Left hindlimb (tissue), 1 donor: ENCODE measurements at places on chromosomes 4 and X.
A peak's percentile ranks its signal among the peaks of the same experiment; 100 is the strongest.

GRCh38 chrX:24796204-24796603 is 102.5 kb downstream of the POLA1 start:
- DNase-seq = no peak

DNA sequence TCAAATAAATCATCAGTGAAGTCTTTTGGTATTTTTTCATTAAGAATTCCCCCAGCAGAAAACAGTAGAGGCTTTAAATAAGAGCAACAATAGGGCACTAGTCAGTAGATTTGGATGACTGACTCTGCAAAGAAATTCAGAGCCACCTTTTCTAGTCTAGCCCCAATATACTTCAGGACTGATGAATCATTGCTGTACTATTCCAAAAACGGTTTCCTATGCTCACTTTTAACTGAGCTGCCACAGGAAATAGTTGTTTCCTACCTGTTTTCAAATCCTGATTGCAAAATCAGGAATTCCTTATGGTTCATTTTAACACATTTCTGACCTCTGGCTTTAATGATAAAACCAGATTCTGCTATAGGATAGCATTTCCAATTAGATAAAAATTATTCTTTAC is 171.6 kb downstream of the NR3C2 start:
- DNase-seq = no peak

GRCh38 chr4:37219990-37220389 is 24.6 kb upstream of the NWD2 start:
- no peak for DNase-seq

GRCh38 chr4:15078682-15079642 is 76.7 kb downstream of the CPEB2 start:
- no peak for DNase-seq

GRCh38 chr4:123363729-123364128 is 32.9 kb upstream of the SPRY1 start:
- DNase-seq = no peak

DNA sequence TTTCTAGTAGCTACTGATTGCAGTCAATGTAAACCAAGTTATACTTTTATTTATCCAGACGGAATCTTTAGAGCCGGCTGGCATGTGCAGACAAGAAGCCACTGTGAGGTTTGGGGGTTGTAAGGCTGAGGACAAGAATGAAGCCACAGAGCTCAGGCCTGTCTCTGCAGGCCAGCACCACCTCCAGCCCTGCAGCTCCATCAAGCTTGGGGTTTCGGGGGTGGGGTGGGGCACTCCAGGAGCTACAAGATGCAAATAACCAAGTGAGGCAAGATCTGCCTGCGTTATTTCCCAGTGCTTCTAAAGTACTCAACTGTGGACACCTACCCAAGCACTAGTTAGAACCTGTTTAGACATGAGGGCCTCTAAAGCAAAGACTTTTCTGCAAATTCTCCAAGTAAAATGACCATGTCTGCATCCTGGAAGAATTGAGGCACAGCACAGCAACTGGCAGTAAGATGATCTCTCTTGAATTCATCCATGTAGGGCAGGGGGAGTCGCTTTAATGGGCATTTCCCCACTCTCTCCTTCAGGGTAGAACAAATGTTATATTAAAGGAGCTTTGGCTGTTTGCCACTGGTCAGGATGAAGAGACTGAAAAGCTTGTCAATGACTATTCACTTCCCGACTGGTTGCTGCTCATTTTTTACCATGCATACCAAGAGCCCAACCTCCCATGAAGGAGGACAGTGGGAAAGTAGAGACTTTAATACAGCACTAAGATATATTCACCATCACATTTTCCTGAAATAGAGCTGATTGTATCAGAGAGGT is 222.5 kb downstream of the MGST2 start:
- no peak for DNase-seq

DNA sequence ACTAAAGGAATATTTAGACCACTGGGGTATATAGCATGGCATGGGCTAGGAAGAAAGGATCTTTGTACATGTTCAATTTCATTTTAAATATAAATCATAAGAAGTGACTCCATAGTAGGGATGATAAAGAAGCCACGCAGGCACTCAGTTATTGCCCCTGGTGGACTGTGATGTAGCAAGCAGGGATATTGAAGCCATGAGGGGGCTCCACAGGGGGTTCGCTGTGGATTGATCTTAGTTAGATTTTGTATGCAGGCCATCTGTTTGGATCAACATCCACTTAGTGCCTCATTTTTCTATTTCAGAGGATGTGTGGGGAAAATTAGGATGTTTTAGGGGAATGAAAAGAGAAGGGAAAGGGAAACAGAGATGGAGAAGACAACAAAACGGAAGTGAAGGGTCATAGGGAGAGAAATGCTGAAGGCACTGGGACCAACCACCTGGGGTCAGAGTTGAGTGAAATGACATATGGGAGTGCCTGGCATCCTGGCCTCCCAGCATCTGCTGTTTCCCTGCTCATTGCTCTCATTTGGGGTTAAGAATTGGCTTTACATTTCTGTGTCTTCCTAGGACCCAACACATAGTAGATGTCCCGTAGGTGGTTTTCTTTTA is 11.2 kb upstream of the FREM3 start:
- DNase-seq = no peak

- DNase-seq = no peak
Observed at GRCh38 chr4:24024157-24024556, 134.3 kb upstream of the PPARGC1A start.

- DNase-seq = no peak
Observed at GRCh38 chr4:153258750-153259149, 54.5 kb downstream of the TRIM2 start.

- no peak for DNase-seq
Observed at GRCh38 chr4:23311983-23312382, 577.9 kb downstream of the PPARGC1A start.

DNA sequence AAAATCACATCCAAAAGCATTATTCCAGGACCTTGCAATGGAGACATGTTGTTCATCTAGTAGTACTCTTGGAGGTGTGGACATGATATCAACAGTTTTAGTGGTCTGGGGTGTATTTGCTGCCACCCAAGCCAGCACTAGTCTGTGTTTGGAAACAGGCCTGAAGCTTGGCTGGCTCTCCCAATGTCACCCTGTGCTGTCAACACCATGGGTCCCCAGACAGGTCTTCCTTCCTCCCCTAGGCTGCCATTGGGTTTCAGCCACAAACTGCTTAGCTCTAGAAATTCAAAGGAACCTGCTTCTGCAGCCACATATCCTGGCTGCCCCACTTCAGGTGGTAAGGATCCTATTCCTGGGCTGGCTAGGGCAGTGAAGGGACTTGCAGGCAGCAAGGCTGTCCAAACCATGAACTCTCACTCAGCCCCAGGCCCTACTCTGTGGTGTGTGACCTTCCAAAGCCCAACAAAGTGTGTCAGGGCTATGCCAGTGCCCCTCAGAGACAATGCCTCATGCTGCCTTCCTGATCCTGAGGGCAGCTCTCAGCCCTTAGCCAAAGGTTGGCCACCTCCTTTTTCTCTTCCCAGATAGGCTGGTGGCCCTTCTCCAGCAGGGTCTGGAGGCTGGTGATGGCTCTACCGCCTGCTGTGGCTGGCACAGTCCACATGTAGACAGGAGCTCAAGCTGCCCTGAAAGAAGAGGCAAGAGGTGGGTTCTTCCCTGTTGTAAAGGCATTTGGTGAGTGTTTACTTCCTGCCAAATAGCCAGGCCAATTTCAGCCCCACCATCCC is 18.3 kb downstream of the AMER1 start:
- no peak for DNase-seq

DNA sequence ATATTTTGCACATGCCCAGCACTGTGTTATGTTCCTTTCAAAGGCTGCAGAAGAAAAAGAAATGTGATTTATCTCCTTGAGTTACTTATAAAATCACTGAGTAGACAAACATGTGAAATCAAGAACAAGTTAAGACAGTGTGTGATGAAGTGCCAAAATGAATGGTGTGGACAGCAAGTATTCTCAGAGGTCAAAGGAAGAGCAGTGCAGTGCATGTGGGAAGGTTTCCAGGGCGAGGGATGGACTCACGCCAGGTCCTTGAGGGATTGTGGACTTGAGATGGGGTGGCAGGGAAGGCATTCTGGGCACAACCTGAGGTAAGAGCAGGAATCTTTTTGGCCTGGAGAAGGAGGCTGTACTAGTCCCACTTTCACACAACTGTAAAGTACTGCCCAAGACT is 115.5 kb downstream of the FNIP2 start:
- DNase-seq = no peak

DNA sequence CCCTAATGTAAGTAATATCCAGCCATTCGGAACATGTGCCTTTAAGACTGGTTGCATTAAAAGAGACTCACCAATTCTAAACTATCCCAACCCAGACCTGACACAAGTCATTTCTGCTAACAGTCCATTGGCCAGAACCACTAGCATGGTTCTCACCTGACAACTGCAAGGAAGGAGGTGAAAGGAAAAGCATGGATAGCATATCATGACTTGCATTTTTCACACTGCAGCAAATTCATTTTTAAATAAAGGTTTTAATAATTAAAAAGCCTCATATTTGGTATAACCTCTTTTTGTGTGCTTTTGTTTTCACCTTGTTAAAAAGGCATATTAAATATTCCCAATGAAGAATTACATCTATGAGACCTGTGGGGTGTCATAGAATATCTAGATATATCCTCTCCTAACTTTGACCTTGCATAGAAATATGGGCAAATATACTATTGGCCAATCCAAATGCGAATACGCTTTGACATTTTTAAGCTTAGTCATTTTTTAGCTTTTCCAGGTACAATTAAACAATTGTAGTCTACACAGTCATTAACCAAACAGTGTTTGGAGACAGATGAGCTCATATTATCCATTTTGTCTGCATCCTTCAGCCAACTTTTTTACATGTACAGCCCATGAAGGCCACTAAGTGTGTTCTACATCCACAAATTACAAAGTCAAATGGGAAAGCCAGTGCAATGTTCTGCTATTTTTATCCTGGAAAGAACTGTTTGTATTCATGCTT is 295.3 kb downstream of the PDGFC start:
- DNase-seq = no peak

DNA sequence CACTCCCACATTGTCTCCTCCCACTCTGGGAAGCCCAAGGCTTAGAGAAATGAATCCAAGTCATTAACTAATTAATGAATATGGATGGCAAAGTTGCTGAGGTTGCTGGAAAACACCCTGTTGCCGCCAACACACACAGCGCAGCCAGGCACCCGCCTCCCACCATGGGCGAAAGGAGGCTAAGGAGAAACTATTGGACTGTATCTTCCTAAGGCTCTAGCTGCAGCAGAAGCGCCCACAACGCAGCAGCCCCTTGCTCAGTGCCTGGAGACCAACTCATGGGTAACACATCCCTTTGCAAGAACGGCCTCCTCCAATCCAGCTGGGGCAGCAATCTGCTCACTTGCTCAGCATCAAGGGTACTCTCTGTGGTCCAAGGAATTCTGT is 34.2 kb downstream of the TSC22D3 start:
- no peak for DNase-seq

DNA sequence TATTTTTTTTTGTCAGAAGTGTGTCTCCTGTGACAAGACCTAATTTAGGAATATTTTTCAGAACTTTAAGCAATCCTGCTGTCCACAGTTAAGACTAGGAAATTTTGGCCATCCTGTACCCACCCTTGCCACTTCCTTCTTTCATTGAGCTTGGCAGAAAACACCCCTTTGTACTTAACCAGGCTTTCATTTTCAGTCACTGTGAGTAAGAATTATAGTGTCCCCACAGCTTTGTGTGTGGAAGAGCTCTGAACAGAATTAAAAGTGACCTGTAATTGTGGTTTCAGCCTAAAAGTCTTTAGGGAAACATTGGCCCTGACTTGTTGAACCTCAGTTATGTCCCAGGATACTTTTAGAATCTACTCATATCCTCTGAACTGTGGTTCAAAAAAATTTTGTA is 153.7 kb upstream of the BMP3 start:
- DNase-seq = no peak

DNA sequence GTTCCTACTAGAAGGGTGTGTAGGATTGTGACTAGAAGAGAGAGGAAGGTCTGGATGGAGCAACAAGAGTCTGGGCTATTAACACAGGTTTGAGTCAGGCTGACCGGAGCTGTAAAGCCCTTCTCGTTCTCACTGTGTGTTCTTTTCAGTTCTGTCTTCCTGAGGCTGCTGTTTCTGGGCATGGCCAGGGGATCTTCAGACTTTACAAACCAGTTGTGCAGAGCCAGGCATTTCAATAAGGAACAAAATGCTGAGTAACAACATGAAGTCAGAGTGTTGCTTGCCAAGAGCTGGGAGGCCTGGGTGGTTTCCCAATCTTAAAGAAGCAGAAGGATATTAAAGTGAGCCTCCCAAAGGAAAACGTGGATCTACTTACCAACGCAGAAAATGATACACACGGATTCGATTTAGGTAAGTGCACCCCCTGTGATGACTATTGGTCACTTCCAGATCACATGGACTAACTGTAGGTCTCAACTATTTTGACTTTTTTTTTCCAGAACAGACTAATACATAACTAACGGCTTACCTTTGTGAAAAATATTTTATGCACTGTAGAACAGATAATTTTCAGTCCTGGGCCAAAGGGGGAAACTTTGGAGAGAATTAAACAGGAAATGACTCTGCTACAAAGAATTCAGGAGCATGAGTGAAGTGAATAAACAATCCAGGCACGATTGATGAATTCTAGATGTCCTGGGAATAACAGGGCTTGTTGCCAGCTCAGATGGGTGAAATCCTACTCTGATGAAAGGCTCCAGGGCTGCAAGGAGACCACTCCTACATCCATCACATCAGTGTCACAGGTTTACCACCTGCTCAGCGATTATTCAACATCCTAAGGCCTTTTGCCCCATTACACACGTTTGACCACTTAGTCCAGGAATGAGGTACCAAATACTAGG is 94.5 kb downstream of the ANXA3 start:
- peak; percentile 80 for DNase-seq

DNA sequence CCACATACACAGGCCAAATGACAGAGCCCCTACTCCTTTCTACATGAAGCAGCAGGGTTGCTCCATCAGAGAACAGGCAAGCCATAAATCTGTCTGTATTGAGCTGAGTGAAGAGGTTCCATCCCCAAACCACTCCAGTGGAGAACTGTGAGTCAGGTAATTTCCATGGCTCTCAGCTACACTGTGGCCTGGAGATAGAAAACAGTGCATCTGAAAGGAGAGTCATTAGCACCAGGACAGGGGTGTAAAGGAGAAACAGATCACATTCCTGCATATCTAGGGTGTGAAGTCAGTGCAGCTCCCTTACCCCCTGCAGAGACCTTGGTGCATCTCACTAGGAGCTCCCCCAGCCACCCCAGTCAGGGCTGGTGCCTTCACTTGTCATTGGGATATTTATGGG is 314.7 kb downstream of the CHIC1 start:
- DNase-seq = no peak

- no peak for DNase-seq
Observed at GRCh38 chrX:139751053-139751452, 43.1 kb upstream of the MCF2 start.

DNA sequence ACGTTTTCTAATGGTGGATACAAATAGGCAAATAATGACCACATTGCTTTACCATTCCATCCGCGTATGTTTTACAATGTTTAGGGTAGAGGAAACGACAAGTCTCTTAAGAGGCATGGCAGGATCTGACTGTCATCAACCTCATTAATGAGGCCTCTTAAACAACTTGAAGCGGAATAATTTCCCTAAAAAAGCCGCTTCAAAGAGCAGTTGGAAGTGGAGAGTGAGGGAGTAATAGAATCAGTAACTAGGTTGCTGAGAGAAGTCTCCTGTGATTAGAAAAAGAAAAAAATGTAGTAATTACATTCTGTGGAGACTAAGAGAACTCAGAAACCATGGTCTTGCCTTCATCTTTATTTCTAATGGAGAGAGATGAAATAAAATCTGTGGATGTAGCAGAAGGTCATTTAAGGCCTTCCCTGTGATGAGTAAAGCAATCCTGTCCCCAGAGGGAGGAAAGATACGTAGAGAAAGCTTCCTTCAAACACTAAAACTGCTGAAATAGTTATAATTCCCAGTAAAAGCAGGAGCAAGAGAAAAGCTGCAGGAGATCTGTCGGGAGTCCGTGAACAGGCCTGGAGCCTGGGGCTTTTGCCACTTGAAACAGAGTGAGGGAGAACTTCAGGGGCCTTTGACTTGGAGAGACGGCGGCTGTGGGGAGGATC is 11.1 kb upstream of the SEPSECS start:
- DNase-seq = no peak
